ENCODE measurements at places on chromosomes 12 and 14.

GRCh38 chr14:88017535-88017934, 12.6 kb downstream of the GPR65 start:
- no peak overlapping the region for H3K4me3 ChIP-seq
- no peak overlapping the region for H3K27ac ChIP-seq
- DNase-seq: no peak
- no peaks in the 10 kb centered on the region for H3K36me3 ChIP-seq

- H3K4me3 ChIP-seq: no peak overlapping the region
- no peak for DNase-seq
- H3K27ac ChIP-seq: no peak overlapping the region
These were observed 67.0 kb downstream of the EML1 start for GRCh38 chr14:99860219-99860618.

GRCh38 chr14:93101181-93101580, 14.5 kb downstream of the ITPK1 start:
- DNase-seq: no peak
- H3K27me3 ChIP-seq: peaks cover 1% of the 10 kb centered on the region
- no peak overlapping the region for H3K4me3 ChIP-seq
- H3K4me1 ChIP-seq: 0 out of 2 replicates have a peak, but pooled peaks cover 6% of the 10 kb centered on the region

GRCh38 chr12:104631867-104632266, 175.1 kb downstream of the CHST11 start:
- no peaks in the 10 kb centered on the region for H3K36me3 ChIP-seq
- peaks cover 10% of the 10 kb centered on the region for H3K4me1 ChIP-seq
- no peak for DNase-seq
- no peak overlapping the region for H3K4me3 ChIP-seq
- H3K27ac ChIP-seq: no peak overlapping the region

DNA sequence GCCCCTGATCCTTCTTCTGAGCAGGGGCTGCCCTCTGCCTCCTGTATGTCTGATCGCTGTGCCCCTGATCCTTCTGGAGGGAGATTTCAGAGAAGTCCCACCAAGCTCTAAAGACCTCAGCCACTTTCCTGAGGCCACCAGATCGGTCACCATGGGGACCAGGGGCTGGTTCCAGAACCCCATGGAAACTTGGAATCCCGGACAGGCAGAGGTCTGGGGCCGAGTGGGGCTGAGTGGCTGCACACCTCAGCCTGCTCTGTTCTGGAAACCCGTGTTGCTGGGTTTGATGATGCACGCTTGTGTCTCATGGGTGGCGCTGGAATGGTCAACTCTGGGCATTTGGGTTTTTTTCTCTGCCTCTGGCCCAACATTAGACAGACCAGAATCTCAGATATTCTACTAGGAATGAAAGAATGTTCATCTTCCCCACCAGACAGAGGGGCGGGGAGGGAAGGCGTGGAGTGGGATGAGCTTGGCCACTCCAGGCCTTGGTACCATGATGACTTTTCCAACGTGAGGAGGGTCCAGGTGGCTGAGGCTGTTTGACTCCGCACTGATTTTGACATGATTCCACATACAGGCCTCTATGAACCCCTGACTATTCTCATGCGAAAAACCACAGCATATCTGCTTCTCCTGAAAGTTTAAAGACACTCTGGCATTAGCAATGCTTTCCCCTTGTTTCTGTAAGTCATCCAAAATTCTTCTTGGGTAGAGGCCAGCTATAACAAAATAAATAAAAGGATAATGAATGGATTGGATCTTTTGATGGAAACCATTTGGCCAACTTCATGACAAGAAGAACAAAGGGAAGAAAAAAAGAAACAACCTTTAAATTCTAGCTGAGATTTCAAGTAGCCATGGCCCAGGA, 114.5 kb downstream of the ADGRD1 start:
- no peaks in the 10 kb centered on the region for H3K36me3 ChIP-seq
- H3K4me1 ChIP-seq: no peaks in the 10 kb centered on the region
- DNase-seq: no peak
- H3K4me3 ChIP-seq: no peak overlapping the region
- H3K27ac ChIP-seq: no peak overlapping the region

DNA sequence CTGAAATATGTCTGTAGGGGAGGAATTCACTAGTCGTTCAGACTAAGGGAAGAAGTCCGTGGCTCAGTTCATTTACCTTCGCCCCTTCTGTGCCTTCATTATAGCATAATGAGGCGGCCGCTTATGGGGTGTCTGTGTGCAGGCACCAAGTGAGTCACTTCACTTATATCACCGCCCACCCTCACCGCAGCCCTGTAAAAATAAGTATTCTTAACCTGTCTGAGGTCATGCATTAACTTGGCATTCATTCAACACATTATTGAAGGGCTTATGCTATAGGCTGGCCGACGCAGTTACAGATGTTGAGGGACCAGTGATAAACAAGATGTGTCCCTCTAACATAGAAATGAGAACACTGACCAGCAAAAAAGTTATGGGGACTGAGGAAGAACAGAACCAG, 47.7 kb upstream of the PTCSC3 start:
- no peak for DNase-seq
- H3K4me3 ChIP-seq: no peak overlapping the region
- H3K36me3 ChIP-seq: no peaks in the 10 kb centered on the region
- peaks cover 2% of the 10 kb centered on the region for H3K27me3 ChIP-seq
- no peaks in the 10 kb centered on the region for H3K4me1 ChIP-seq

DNA sequence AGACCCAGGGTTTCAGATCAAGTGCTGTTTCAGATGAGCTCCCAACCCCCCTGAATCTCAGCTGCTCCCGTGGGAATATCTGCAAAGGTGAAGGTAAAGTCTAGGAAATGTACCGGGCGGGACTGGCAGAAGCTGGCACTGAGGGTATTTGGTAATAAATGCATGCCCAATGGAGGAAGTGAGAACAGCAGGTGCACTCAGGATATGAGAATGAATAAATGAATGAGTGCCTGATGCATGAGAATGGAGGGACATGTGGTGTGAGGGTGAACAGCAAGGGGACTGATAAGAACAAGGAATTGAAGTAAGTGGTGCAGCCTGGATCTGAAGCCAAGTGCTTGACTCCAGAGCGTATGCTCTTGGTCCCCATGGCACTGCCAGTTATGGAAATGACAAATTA, 11.6 kb downstream of the RAPGEF3 start:
- no peak for DNase-seq
- H3K27me3 ChIP-seq: peaks cover 7% of the 10 kb centered on the region
- no peaks in the 10 kb centered on the region for H3K36me3 ChIP-seq
- H3K4me3 ChIP-seq: no peak overlapping the region
- peaks cover 4% of the 10 kb centered on the region for H3K4me1 ChIP-seq
- H3K27ac ChIP-seq: no peak overlapping the region

- H3K4me1 ChIP-seq: no peaks in the 10 kb centered on the region
- no peak for DNase-seq
- H3K36me3 ChIP-seq: no peaks in the 10 kb centered on the region
- H3K27me3 ChIP-seq: no peaks in the 10 kb centered on the region
These were observed 233.2 kb upstream of the BTG1 start for GRCh38 chr12:92378682-92379479.

- DNase-seq: no peak
- no peaks in the 10 kb centered on the region for H3K36me3 ChIP-seq
- peaks cover 49% of the 10 kb centered on the region for H3K4me1 ChIP-seq
These were observed 44.2 kb upstream of the MANSC4 start for GRCh38 chr12:27824126-27824842.

GRCh38 chr12:23855813-23856212, 93.7 kb downstream of the SOX5 start:
- H3K4me1 ChIP-seq: no peaks in the 10 kb centered on the region
- H3K27me3 ChIP-seq: no peaks in the 10 kb centered on the region
- no peak for DNase-seq
- no peak overlapping the region for H3K4me3 ChIP-seq
